Renal cortex interstitium (tissue), 15 donors: ENCODE measurements at places on chromosomes 5 and 9. TPM values are rescaled to one million over a fixed set of nuclear protein-coding genes. Genes with fewer than 3 reads are reported as not detected.

Gene GRIN3A
- 2.0 TPM for polyA plus RNA-seq

Gene HTR1A
- polyA plus RNA-seq = not detected

Gene GBA2
- 96.9 TPM for polyA plus RNA-seq

Gene LHX3
- polyA plus RNA-seq = not detected

Gene CSF1R
- 18.6 TPM for polyA plus RNA-seq

Gene CDHR2
- polyA plus RNA-seq = 24.4 TPM

Gene ZNF622
- polyA plus RNA-seq = 25.5 TPM

Gene FOXD4L6
- polyA plus RNA-seq = not detected

Gene IGFBPL1
- polyA plus RNA-seq = 1.4 TPM

Gene PCDHA9
- 0.03 TPM for polyA plus RNA-seq

DNA sequence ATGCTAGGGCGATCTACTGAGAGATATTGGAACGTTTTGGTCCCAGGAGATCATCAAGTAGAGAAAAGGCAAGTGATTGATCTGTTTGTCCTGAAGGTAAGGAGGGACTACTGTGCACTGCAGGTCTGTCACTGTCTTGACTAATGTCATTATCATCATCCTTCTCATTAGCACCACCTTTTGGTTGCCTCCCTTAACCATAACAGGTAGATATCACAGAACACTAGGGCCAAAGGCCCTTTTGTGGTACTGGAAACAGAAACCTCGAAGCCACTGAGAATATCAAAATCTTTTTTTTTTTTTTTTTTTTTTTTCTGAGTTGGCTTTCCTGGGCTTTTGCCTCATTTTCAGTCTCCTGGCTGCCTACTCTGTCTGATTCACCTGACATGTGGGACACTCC is 134.0 kb downstream of the KCTD16 start:
- DNase-seq = no peak

DNA sequence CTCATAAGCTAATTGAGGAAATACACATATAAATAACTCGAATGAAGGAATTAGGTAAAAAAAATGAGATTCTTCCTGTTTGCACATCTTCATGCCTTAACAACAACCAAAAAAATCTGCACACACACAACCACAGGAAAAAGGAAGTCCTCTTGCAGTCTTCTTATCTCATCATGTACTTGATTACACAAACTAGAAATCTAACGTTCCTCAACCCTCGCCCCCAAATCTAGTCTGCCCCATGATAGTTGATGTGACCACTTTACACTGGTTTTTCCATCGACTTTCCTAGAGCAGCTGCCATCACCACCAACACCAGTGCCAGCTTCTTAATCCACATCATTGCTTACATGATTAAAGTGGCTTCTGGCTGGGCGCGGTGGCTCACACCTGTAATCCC is 31.2 kb upstream of the RNU6ATAC start:
- no peak for DNase-seq

- DNase-seq = no peak
Observed at GRCh38 chr5:74105126-74105780, 479.3 kb downstream of the ARHGEF28 start.

GRCh38 chr9:107397076-107398044 is 92.2 kb downstream of the KLF4 start:
- DNase-seq = no peak

GRCh38 chr9:136403538-136403914 is 3.6 kb upstream of the SNAPC4 start:
- DNase-seq = no peak

- DNase-seq = no peak
Observed at GRCh38 chr5:78606241-78606640, 42.3 kb downstream of the LHFPL2 start.

DNA sequence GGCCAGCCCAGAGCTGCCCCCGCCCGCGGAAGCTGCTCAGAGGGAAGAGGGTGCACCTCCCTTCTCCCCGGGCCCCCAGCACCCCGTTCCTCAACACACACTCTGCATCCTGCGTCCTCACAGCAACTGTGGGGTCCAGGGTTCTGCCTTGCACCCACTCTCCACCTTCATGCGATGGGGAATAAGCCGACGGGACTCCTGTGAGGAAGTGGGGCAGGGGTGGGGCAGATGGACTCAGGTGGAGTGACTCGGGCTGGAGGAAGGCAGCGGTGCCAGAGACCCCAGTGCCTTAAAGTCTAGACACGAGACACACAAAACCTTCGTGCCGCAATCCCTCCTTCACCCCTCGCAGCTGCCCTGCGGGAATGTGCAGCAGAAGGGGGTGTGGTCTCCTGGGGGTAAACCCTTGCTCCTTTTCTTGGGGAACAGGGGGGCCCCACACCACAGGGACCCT is 8.6 kb downstream of the BRD3 start:
- DNase-seq = no peak

DNA sequence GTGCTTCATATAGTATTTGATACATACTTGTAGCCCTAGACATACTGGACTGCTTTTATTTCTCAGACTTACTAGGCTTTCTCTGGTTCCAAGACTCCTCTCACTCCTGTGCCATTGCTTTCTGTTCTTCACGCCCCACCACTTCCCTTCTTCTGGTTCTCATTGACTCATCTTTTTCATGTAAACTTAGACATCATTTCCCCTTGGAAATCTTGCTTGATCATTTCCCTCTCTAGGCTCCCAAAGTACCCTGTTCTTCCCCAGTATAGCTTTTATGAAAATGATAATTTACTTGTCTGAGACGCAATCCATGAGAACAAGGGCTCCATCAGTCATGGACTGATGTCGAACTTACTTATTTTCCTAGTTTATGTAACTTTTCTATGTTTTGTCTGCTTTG is 83.5 kb downstream of the TLR4 start:
- no peak for DNase-seq

GRCh38 chr5:53560028-53560427 is 411 bp upstream of the NDUFS4 start:
- no peak for DNase-seq

DNA sequence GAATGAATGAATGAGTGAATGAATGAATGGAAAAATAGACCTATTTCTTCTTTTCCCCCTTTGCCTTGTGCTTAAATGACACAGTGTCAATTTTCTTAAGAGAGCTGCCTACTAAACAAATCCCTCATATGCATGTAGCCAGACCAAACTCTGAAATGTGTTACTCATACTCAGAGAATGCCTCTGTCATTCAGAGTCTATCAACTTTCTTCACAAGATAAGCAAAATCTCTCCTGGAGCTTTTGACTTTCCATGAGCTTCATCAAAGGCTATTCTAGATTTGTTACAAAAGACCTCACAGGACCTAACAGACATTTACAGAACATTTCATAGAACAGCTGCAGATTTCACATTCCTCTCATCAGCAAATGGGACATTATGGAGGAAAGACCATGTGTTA is 275.7 kb upstream of the MSX2 start:
- no peak for DNase-seq

GRCh38 chr9:35114840-35115628 is 628 bp downstream of the ATOSB start:
- no peak for DNase-seq

DNA sequence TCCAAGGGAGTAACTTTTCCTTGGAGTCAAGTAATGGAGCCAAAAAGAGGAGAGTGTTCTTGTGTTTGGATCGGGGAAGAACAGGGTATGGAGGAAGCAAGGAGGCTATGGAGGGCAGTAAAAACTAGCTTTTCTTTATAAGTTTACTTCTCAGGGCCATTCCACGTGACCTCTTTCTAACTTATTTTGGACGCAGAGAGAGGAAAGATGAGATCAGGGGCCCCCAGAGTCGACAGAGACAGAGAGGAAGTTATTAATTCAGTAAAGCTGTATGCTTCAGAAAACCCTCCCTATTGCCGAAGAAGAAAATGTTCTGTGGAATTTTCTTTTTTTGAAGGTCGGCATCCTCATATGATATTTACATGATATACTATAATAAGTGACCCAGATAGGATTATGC is 233.8 kb upstream of the MPDZ start:
- DNase-seq = peak; percentile 3

DNA sequence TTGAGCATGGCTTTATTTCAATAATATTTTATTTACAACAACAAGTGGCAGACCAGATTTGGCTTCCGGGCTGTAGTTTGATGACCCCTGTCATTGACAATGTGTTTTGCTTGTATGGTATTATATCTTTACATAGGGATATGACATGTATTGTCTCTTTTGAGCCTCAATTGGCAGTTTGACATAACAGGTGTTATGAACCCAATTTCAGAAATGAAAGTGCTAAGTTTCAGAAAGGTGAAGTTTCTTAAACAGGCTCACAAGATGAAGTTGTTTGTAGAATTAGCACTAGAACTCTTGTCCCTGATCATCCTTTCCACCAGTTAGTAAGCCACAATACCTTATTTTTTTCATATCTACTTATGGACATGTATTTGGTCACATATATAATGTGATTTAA is 303.0 kb upstream of the GRIA1 start:
- DNase-seq = no peak

DNA sequence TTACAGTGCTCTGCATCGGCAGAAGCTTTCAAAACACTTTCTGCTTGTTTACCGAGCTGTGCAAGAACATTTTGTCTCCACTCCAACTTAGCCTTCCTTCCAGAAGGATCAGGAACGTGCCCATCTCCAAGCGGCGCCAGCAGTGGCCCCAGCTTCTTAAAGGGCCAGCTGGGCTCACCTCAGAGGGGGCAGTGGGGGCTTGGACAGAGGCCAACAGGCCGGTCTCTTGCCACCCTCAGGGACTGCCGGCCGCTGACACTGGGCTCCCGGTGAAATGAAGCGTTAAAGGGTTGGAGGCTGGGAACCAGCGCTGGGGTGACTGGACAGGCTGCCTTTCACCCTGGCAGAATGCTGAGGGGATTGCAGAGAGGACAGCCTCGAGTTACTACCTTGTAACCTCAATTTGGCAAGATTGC is 67.0 kb upstream of the RNU6ATAC start:
- no peak for DNase-seq

DNA sequence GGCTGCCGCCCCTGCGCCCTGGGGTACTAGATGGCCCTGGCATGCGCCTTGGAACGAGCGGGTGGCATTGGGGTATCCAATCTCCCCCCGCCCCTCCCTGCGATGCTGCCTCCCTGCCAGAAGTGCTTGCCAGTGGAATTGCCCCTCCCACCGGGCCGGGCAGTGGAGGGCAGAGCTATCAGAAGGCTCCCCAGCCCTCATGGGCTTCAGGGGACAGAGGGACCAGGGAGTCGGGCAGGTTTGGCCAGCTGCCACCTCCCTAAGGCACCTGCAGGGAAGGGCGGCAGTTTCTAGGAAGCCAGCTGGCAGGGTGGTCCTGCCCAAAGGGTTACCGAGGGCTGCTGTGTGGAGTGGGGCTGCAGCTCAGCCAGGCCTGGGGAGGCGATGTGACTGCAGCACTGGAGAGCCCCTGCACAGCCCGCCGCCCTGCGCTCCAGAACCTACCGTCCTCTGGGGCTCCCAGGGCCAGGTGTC is 52.8 kb upstream of the EGFL7 start:
- no peak for DNase-seq

DNA sequence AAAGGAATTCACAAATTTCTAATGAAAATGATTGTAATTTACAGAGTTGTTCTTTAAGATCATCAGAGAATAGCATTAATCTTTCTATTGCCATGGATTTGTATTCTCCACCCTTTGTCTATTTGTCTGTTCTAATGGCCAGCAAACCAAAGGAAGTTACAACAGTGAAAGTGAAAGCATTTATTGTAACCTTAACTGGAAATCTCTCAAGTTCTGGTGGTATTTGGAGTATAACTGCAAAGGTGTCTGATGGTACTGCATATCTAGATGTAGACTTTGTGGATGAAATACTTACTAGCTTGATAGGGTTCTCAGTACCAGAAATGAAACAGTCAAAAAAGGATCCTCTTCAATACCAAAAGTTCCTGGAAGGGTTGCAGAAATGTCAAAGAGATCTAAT is 21.7 kb downstream of the RMI1 start:
- no peak for DNase-seq

GRCh38 chr5:125536582-125536981 is 790.1 kb upstream of the ZNF608 start:
- no peak for DNase-seq

DNA sequence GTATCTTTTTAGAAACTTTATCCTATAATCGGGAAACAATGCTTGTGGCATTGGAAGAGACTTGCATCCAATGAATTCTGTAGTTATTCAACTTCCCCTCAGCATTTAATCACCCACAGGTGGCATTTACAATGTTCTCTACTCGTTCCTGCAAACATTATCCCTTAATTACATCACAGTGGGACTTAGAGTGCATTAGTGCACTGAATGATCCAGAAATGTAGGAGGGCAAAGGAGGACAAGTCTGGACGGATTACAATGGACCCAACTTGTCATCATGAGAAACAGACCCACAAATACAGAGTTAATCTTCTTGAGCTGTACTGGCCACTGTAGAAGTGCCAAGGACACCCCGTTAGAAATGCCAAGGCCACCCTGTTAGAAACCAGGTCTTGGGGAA is 129.1 kb downstream of the DOCK8 start:
- DNase-seq = no peak

GRCh38 chr9:82492274-82492673 is 503.7 kb downstream of the SPATA31D1 start:
- no peak for DNase-seq

DNA sequence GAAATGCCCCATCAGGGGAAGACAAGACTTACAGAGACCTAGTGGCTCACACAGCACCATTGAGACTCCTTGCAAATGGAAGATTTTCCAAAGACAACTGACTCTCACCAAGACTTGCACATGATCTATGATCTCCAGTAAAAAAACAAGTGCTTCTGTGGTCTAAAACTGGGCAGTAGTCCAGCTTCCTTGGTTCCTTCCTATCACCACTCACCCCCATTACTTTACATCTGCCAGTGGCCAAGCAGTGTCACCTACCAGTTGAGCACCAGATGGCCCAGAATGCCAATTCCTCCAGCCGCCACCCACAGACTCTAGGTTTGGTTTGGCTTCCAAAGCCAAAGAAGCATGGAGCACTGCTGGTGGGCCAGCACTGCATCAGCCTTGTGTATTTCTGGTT is 47.7 kb downstream of the SH3TC2 start:
- no peak for DNase-seq

GRCh38 chr9:122190597-122191381 is 31.1 kb downstream of the MORN5 start:
- no peak for DNase-seq

DNA sequence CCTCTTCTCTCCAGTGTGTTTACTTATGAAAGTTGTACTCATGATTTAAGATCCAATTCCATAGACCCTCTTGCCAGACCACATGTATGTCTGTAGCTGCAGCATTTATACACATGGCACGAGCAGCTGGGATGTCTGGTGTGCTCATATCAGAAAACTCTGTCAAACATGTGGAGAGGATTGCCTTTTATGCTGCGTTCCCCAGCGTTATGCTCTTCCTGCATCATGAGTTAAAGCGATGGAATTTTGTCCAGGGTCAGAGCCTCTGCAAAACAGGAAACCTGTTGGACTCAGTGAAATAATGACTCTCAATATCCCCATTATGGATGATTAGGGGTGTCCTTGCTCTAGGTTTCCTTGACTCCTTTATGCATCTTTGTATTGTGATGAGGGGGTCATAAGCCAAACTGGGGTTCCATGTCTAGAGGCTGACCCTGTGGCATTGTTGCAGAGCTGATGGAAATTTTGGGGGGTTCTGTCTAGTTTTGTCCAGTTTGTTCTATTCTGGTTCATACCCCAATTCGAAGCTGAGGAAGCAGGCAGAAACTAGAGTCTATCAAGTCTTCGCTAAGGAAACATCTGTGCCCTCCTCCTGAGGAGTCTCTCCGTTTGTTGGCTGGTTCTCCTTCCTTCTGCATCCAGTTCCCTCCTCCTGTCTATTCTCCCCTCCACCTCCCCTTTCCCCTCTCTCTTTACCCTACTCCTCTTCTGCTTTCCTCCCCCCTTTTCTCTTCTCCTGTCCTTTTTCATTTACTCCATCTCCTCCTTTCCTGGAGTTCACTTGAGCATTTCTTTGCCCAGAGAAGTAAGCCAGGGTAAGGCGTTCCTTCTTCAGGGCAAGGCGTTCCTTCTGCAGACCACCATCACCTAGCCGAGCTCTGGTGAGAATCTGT is 252.8 kb downstream of the MAST4 start:
- no peak for DNase-seq
